Activated CD4-positive, alpha-beta memory T cell treated with anti-CD3 and anti-CD28 coated beads for 36 hours (primary cell): ENCODE measurements at places on chromosomes 7 and 10.

- no peak for DNase-seq
These were observed 57.6 kb downstream of the CFAP46 start for GRCh38 chr10:132884691-132885271.

DNA sequence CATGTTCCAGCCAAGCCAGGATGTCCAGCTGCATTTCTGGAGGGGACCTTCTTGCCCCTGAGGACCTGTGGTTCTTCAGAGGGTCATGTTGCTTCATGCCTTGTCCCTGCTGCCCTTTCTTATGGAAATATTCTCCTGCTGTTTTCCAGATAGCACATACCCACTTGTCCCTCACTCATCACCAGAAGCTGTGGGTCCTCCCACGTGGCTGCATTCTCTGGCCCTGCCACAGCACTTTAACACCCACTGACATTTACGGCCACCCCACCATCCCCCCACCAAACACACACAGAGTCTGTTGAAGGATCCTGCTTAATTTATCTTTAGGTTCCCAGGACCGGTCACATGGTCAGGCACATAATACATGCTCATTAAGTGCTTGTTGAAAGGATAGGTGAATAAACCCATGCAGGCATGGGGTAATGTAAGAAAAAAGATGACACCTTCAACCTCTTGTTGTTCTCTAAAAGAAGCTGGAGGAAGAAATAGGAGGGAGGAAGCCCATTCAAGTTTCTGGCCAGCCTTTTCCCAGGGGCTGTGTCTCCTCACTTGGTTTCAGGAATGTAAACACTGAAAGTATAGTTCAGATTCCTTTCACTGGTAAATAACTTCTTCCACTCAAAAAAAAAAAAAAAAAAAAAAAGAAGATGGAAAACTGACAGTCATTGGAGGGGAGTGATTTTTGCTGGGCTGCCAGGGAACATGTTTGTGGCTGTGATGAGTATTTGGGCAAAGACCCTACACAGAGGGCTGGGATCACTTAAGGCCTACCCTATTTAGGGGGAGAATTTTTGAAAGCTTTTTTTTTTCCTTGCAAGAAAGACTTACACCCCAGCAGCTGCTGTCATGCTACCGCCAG lies 19.8 kb upstream of the BMPER start:
- DNase-seq, result no peak

DNA sequence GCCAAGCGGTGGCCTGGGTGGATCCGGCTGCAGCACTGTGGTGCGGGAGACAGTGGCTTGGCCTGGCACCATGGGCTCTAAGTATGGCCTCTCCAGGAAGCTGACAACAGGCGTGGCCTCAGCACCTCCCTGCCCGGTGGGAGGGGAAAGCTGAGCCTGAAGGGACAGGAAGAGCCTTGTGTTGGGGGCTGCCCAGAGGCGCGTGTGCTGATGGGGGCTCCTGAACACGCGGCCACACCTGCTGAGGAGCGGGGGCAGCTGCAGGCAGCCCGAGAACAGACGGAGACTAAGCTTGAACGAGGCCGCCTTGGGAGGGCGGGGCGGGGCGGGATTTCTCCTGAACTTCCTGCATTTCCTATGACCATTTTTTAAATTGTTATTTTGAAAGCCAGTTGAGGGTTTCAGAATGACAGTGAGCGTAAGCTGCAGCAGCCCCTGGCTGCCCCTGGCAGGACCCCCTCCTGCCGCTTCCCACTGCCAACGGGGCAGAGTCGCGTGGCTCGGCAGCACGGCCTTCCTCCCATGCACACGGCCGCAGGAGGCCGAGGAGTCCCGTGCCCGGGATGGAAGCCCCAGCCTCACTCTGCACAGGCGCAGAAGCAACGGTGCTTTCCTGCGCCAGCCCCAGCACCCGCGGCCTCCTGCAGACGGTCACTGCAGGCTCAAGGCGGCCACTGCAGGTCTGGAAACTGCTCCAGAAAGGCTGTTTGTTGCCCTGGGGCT lies 43.2 kb downstream of the DPYSL4 start:
- DNase-seq, result peak; percentile 54

DNA sequence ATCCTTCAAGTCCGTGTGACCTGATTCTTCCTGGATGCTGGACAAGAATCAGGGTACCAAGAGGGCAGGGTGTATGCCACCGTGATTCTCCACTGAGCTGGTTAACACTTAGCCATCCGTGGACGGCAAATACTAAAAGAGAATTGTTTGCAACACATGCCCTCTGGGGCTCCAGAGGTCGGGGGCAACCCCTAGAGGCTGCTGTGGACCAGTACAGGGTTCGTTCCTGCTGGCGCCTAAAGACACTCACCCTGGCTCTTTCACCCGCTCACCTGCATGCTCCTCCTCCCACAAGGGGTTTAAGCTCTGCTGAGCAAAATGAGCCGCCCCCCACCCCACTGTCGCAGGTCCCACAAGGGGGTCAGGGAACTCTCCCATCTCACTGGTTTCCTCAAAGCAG lies 148.7 kb upstream of the ITGB1 start:
- no peak for DNase-seq

DNA sequence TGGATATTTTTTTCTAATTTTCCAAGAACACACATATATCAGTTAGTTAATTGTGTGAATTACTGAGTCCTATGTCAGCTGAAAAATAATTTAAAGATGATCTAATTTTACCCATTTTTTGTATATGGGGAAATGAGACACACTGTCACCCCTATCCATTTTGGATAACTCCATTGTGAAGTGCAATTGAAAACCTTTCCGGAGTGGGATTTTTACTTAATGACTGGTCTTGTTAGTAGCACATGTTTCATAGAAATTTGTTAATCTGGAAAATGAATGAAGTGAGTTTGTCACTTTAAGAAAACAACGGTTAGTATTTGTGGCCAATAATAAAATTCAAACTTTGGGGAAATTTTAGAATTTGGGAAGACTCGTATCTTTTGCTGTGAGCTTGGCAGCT lies 2.0 kb downstream of the GARS1 start:
- no peak for DNase-seq

DNA sequence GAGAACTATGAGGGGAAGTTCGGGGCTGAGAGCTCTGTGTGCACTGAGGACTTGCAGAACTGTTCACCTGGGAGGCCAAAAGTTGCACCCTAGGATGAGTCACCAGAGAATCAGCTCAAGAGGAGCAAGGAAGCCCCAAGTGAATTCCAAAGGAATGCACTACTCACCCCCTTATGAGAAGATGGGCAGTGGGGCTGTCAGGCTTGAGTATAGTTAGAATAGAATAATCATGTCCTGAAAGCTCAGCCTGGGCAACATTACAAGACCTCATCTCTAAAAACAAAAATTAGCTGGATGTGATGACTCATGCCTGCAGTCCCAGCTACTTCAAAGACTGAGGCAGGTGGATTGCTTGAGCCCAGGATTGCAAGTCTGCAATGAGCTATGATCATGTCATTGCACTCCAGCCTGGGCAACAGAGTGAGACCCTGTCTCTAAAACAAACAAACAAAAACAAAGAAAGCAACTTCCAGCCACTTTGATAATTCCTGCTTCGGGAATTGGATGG lies 30.0 kb downstream of the MAP3K8 start:
- DNase-seq, result no peak

DNA sequence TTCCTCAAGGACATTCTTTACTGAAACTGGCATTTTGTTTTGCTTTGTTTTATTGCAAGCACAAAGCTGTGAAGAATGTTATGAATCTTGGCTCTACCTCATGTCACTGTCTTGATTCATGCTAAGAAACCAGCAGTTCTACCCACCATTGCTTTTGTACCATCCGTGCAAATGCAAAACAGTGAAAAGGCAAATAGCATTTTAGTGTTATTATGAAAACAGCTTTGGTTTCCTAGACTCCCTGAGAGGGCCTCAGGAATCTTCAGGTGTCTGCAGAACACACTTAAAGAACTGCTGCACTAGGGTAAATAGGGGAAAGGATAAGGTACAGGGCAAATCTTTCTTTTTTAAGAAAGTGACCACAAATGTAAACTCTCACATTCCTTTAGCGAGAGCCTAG lies 318.9 kb downstream of the AHR start:
- DNase-seq, result no peak

DNA sequence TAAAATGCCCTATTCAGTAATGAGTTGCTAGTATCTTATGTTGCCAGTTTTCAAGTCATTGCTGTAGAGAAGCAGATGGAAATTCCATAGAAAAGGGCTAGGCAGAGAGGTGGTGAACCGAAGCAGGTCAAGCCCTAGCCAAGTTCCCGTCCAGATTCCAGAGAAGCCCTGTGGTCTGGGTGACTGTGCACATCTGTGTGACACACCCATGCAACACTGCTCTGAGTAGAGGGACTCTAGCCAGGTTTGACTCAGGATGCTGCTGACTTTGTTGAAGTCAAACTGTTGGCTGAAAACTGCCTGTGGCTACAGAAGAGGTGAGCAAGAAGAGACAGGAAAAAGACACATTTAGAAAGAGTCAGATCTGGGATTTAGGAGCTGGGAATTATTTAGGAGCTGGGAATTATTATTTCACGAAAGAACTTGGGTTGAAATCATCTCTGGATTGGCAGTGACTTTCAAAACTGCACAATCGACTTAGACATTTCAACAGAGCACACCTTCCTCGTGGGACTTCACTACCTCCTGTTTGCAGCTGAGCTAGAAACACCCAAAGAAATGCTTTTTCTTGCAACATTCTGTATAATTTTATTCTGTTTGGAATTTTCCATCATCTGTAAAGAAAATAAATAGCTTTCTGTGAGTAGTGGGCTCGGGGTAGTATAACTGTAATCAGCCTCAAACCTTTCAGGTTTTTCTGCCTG lies 149.1 kb upstream of the PRKCQ start:
- no peak for DNase-seq

DNA sequence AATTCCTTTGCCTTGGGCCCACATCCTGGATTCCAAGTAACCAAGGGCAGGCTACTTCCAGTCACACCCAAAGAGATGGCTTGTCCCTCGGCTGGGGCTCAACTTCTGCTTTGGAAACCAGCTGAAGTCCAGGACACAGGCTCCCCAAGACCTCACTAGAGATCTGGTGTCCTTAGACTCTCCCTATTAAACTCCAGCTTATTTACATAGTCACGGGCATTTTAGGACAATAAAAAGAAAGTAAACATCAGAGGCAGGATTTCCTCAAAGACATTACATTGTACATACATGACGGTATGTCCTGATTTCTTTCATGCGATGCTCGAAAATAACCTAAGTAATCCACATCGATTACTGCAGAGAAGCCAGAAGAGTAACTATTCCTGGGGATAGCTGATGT lies 461.5 kb upstream of the C7orf33 start:
- no peak for DNase-seq

GRCh38 chr7:151519765-151520418 lies at the start of gene RHEB:
RHEB (minus strand) TSS chr7:151519895; CDS start chr7:151519511, 384 bp downstream.
- DNase-seq, result peak; percentile 99

DNA sequence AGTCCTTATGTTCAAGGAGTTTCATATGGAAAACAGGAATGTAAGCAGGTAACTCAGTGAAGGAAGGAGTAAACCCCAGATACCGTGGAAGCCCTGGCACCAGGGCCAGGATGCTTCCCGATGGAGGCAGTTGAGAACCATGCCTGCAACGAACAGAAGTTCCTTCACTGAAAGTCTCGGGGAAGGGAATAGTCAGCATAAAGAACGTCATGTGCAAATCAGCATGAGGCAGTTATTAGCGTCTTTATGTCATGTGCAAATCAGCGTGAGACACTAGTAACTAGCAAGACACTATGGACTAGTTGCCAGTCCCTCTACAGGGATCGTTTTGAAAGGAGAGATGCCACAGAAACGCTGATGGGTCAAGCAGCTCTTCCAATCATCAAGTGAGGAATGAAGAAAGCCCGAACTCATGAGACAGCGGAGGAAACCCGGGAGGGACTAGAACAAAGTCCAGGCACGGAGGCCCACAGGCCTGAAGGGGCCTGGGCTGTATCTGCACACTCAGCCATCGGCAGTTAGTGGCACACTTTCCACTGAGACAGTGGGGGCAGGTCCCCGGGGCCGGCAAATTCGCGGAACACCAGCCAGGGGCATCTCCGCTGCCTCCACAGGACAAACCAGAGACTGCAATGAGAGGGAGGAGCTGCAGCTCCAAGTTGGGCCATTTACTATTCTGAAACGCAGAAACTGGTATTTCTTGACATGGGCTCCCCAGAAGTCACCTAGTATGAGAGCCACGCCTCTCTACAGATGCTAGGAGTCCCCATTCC lies 109.6 kb downstream of the SFMBT2 start:
- no peak for DNase-seq

GRCh38 chr10:8312079-8312478 lies 257.6 kb downstream of the GATA3 start:
- peak; percentile 31 for DNase-seq

DNA sequence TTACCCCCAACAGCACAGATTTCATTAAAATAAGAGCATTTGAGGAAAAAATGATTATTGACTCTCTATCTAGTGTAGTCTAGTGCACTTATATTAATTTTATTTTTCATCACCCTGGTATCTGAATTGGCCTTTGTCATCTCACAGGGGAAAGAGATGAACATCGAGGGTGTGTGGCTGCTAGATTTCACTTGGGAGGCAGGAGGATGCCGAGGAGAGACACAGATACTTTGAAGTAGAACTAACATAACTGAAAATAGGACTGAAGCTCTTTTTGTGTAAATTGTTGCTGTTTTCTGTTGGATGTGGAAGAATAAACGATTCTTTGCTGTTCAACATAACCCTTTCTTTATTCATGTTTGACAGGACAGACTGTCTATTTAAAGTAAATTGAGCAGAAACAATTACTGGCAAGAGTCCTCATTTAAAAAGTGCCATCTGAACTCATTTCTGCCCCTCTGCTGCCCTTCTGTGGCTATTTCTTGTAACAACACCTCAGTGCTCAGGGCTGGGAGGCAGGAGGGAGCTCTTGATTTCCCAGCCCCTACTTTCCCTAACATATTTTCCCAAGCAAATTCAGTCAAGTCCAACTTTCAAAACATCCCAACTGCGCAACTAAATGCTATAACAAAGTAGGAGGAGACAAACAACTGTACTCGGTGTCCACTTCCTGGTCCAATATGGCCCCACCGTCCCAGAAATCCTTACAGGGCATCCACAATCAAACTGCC lies 15.6 kb downstream of the LYZL1 start:
- DNase-seq, result peak; percentile 43

DNA sequence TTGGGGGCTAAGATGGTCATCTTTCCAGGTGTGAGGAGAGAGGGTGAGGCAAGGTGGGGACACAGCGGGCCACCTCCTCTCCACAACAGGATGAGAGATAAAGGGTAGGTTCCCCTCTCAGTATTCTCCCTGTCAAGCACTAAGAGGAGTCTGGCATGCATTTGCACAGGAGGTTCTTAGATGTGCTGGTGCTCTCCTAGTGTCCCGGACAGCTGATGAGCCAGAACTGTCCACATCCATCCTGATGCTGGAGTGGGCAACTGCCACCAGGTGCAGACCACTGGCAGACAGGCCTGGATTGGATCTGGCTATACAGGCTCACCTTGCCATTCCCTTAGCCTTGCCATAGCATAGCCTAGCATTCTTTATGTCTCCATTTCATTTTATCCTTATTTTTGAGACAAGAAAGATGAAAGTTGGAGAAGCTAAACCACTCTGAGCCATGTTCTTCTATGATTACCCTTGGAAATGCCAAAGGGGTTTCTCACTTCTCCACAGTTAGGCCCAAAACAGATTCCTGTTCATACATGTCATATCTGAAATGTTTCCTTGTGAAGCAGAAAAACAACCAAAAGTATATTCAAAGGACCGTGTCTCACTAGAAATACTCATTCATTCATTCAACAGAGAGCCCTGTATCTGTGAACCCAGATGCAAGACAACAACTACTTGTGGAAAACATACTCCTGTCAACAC lies 48.8 kb upstream of the ANTXRL start:
- DNase-seq, result peak; percentile 2

GRCh38 chr7:127816354-127817190 lies 164.6 kb downstream of the SND1 start:
- DNase-seq, result no peak

- DNase-seq, result no peak
These were observed 41.9 kb downstream of the ADRA2A start for GRCh38 chr10:111118758-111119157.

- no peak for DNase-seq
These were observed 42.1 kb upstream of the WIPF3 start for GRCh38 chr7:29764227-29764626.
